ENCODE measurements at places on chromosomes 5 and 9. TPM values are rescaled to one million over a fixed set of nuclear protein-coding genes. Genes with fewer than 3 reads are reported as not detected.

SLC1A1 gene
- total RNA-seq, result 40.5 TPM

SPOUT1 gene
- 46.3 TPM for total RNA-seq

NRARP gene
- 6.6 TPM for total RNA-seq

DNA sequence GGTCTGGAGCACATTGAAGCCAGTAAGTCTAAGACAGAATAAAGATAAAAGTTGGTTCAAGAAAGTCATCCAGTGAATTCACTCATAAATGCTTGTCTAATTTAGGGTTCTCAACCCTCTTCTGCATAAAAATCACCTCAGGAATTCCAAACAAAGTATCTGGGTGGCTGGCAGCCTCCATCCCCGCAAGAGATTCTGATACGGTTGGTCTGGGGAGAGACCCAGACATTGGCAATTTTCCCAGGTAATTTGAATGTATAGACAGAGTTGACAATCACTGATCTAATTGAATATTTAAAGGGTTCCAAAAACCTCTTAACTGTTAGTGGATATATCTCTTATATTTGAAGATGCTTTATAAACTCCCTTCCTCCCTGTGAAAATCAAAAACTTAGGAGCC is 14.9 kb downstream of the ADAMTSL1 start:
- no peak for DNase-seq

- no peak for DNase-seq
These were observed 342.4 kb upstream of the GRIA1 start for GRCh38 chr5:153147891-153148623.

GRCh38 chr5:74653991-74654390 is 13.5 kb upstream of the ENC1 start:
- no peak for DNase-seq

GRCh38 chr5:58450811-58451629 is 8.9 kb downstream of the PLK2 start:
- no peak for DNase-seq

Data from dorsolateral prefrontal cortex (tissue), 122 donors.